ENCODE measurements at places on chromosomes 1 and 21.

- H3K36me3 ChIP-seq: peaks cover 4% of the 10 kb centered on the region
- no peak overlapping the region for H3K27ac ChIP-seq
- DNase-seq: no peak
- no peaks in the 10 kb centered on the region for H3K27me3 ChIP-seq
- peaks cover 13% of the 10 kb centered on the region for H3K4me1 ChIP-seq
- no peak overlapping the region for H3K4me3 ChIP-seq
Measured at GRCh38 chr1:112711041-112711440, 4.1 kb downstream of the PPM1J start.

DNA sequence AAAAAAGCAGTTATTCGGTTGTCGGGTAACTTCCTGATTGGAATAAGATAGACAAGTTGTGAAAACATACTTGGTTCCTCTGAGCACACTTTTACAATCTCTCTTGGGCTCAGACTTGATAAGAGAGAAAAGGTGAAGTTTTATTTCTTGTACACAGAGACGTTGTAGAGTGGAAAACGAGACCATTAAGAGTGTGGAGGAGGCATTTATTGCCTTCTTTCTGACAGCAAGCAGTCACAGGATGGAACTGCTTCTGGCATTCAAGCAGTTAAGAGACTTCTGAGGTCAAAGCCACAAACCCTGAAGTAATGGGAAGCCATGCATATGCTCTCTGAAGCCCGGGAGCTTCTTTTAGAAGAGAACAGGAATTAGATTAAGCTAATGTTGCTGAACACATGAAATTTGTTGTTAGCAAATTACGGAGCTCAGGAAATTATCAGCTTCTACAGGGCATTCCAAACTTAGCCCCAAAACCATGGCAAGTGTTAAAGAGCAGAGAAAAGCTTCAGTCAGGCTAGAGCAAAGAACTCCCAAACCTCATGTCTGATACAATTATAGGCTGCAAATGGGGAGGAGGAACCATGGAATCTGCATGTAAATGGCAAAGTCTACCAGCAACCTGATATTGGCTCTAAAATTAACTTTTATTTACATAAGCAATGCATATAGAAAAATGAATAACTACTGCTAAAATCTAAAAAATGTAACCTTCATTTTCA, 26.0 kb downstream of the S1PR1 start:
- H3K36me3 ChIP-seq: no peaks in the 10 kb centered on the region
- no peaks in the 10 kb centered on the region for H3K27me3 ChIP-seq
- no peak overlapping the region for H3K27ac ChIP-seq
- H3K4me1 ChIP-seq: no peaks in the 10 kb centered on the region
- no peak for DNase-seq

DNA sequence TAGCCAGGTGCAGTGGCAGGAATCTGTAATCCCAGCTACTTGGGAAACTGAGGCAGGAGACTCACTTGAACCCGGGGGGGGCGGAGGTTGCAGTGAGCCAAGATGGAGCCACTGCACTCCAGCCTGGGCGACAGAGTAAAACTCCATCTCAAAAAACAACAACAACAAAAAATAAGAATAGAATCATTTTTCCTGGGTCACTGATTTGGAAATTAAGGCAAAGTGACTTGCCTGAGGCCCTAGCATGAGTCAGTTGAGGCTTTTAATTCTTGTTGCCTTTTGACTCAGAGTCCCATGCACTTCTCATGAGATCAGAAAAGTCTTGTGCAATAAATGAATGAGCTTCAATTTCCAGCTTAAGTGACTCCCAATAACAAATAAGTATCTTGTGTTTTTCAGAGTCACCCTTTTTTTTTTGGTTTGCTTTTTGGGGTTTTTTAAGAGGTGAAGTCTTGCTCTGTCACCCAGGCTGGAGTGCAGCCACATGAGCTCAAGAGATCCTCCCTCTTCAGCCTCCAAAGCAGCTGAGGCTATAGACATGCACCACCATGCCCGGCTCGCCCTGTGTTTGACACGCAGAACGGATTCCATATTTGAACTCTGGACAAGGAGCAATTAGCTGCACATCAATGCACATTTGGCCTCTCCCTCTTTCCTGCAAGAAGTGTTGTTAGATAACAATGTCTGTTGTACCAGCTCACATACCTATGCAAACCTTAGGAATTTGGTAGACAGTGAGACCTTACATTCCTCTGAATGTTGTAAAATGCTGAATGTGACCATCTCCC, 3.4 kb upstream of the PLEKHM2 start:
- H3K4me1 ChIP-seq: no peaks in the 10 kb centered on the region
- no peak for DNase-seq
- no peaks in the 10 kb centered on the region for H3K36me3 ChIP-seq
- no peaks in the 10 kb centered on the region for H3K27me3 ChIP-seq

GRCh38 chr1:36358514-36359084, 27.1 kb downstream of the STK40 start:
- no peak overlapping the region for H3K27ac ChIP-seq
- peaks cover 11% of the 10 kb centered on the region for H3K36me3 ChIP-seq
- H3K27me3 ChIP-seq: no peaks in the 10 kb centered on the region
- DNase-seq: no peak

DNA sequence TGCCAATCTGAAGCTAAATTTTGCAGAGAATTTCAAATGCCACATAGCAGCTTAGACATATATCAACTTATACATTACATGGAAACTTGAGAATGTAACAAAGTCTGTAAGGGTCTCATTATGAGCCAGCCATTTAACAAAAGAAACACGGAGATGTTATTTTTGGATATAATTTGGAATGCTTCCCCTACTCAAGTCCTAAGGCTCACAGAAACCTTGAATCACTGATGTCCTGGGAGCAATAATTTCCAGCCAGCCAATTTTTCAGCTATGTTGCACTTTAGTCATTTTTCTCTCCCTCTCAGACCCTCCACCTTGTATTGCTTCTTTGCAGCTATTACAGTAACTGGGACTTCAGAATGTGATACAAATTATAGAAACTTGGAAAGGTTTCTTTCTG, 56.9 kb downstream of the EIF2B3 start:
- no peak overlapping the region for H3K4me3 ChIP-seq
- H3K27ac ChIP-seq: no peak overlapping the region
- no peaks in the 10 kb centered on the region for H3K36me3 ChIP-seq
- H3K4me1 ChIP-seq: no peaks in the 10 kb centered on the region
- H3K27me3 ChIP-seq: no peaks in the 10 kb centered on the region
- no peak for DNase-seq

- H3K36me3 ChIP-seq: peaks cover 7% of the 10 kb centered on the region
- no peak overlapping the region for H3K4me3 ChIP-seq
Measured at GRCh38 chr1:26754086-26754874, 33.5 kb upstream of the PIGV start.

- H3K4me3 ChIP-seq: no peak overlapping the region
- H3K27me3 ChIP-seq: no peaks in the 10 kb centered on the region
- no peaks in the 10 kb centered on the region for H3K36me3 ChIP-seq
- DNase-seq: no peak
- H3K4me1 ChIP-seq: peaks cover 6% of the 10 kb centered on the region
Measured at GRCh38 chr1:20698195-20698910, 19.5 kb downstream of the KIF17 start.

DNA sequence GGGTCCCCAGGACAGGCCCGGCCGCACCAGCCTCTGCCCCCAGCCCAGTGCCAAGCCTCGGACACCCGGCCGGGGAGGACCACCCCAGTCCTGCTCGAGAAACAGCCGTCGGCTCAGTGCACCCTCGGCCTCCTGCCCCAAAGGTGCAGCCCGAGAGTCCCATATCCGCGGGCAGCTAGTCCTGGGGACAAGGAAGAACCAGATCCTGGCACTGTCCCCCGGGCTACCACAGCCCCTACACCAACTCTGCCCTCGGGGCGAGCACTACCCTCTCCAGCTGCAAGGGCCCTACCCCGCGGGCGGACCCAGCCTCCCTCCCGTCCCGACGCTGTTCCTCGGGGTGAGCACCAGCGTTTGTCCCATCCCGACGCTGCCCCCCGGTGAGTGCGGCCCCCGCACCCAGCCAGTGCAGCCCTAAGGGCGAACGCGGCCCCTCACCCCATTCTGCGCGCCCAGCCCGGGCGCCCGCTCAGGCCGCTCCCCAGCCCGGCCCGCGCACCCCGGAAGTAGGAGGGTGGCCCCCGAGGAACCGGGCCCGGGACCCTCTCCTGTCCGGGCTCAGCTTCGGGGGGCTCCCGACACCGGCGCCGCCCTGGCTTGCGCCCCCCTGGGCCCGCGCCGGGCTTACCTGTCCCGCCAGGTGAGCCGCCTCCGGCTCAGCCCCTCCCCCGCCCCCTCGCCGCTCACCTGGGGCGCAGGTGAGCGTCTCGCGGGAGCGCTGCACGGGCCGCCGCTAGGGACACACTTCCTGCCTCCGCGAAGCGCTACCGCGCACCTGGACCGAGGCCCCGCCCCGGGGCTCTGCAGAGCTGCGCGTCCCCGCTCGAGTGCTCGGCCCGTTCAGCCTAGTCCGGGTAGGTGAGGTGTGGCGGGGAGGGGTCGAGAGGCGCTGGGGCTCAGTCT, at the start of gene KDF1:
Gene KDF1 (minus strand): TSS at position 747 of the 903 bp plus-strand sequence. CDS start 8,088 bp downstream, outside the sequence.
- H3K36me3 ChIP-seq: no peaks in the 10 kb centered on the region
- DNase-seq: peak; percentile 75
- H3K27ac ChIP-seq: no peak within 1 kb of the TSS
- H3K4me3 ChIP-seq: peak within 1 kb of the TSS; percentile 97
- H3K27me3 ChIP-seq: 0 out of 2 replicates have a peak, but pooled peaks cover 1% of the 10 kb centered on the region

DNA sequence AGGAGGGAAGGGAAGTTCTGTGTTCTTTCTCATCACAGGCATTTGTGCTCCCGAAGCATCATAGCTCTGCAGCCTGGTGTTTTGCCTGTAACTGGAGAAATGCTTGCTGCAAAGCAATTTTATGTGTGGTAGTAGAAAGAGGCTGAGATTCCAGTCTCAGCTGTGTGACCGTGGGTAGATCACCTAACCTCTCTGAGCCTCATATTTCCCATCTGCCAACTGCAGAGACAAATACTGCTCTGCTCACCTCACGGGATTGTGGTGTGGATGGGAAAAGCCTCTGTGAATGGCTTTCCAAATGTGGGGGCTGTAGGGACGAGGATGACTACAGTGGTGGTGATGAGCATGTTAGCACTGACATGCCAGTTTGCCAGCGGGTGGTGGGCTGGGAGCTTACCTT, 84.0 kb downstream of the MDM4 start:
- H3K27ac ChIP-seq: no peak overlapping the region
- no peak for DNase-seq
- peaks cover 3% of the 10 kb centered on the region for H3K4me1 ChIP-seq
- H3K36me3 ChIP-seq: no peaks in the 10 kb centered on the region
- no peak overlapping the region for H3K4me3 ChIP-seq

DNA sequence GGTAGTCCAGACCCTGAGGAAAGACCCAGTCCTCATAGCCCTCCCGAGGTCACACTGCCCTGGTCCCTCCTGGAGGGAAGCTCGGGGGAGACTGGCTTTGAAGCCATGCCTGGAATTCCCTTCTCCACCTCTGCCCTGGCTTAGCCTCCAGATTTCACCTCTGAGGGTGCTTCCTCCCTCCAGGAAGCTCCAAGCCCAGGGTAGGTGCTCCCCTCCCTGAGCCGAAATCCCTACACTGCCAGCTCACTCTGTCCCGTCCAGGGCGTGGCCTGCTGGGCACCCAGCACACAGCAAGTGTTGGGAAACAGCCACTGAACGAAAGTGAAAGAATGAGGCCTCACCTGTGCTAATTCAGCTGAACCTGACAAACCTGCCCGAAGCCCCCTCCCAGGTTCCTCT, 6.0 kb upstream of the TNFRSF25 start:
- no peaks in the 10 kb centered on the region for H3K27me3 ChIP-seq
- peaks cover 5% of the 10 kb centered on the region for H3K4me1 ChIP-seq
- no peak for DNase-seq
- no peak overlapping the region for H3K27ac ChIP-seq

DNA sequence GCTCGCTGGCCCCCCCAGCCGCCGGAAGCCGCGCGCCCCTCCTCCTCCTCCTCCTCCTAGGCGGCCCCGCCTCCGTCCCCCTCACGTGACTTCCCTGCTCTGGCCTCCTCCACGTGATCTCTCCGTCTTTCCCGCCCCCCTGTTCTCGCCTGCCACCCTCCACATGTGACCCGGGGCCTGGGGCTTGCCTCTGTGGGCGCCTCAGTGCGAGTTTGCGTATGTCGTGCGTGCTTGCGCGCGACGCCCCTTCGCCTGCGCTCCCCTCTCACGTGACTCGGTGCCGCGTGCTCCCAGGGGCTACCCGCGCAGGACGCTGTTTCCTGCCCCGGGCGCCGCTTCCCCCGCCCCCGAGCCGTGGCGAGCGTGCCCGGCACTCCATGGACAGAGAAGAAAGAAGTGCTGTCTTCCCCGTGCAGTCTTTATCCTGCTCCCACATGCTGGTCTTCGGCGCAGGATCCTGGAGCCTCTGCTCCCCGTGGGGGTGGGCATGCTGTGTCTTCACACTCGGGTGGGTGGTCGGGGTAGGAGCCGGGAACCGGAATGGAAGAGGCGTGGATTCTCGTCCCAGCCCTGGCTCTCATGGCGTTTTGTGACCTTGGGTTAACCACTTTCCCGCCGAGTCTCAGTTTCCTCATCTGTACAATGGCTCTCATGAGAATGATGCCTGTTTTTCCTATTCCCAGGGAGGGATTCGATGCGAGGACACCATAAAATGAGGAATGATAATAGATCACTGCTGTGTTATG, 431 bp upstream of the UBE2Q1 start:
- H3K4me1 ChIP-seq: peaks cover 6% of the 10 kb centered on the region
- no peak overlapping the region for H3K27ac ChIP-seq
- no peaks in the 10 kb centered on the region for H3K27me3 ChIP-seq
- H3K36me3 ChIP-seq: peaks cover 11% of the 10 kb centered on the region
- peak overlapping the region; percentile 55 for H3K4me3 ChIP-seq

GRCh38 chr1:192589813-192590212, 14.2 kb downstream of the RGS1 start:
- H3K36me3 ChIP-seq: no peaks in the 10 kb centered on the region
- no peak overlapping the region for H3K27ac ChIP-seq
- no peak for DNase-seq
- H3K4me3 ChIP-seq: no peak overlapping the region

GRCh38 chr1:200979574-200980451, 43.7 kb downstream of the KIF21B start:
- H3K4me1 ChIP-seq: no peaks in the 10 kb centered on the region
- H3K27me3 ChIP-seq: no peaks in the 10 kb centered on the region
- DNase-seq: peak; percentile 60
- peaks cover 9% of the 10 kb centered on the region for H3K36me3 ChIP-seq
- H3K4me3 ChIP-seq: no peak overlapping the region
- no peak overlapping the region for H3K27ac ChIP-seq

DNA sequence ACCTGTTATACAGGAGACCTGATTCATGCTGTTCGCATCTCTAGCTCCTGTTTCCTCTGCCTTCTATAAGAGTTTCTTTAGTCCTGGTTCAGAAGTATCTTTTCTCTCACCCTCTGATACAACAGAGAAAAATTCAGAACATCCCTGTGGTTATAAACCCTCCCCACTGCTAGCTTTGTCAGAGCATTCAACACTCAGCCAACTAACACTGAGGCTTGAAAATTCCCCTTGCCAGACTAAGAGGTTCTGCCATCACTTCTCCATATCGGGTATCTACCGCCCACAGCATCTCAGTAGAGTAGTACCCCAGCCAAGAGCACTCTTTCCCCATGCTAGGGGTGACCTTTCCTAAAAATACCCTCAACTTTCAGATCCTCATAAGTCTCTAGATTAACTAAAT, 19.6 kb upstream of the PIK3R3 start:
- no peaks in the 10 kb centered on the region for H3K36me3 ChIP-seq
- H3K4me1 ChIP-seq: no peaks in the 10 kb centered on the region
- DNase-seq: no peak
- no peaks in the 10 kb centered on the region for H3K27me3 ChIP-seq

GRCh38 chr1:162093095-162093494, 23.6 kb downstream of the NOS1AP start:
- H3K36me3 ChIP-seq: no peaks in the 10 kb centered on the region
- no peak for DNase-seq
- H3K4me3 ChIP-seq: no peak overlapping the region
- H3K4me1 ChIP-seq: 0 out of 2 replicates have a peak, but pooled peaks cover 1% of the 10 kb centered on the region
- H3K27me3 ChIP-seq: no peaks in the 10 kb centered on the region

- no peak overlapping the region for H3K4me3 ChIP-seq
- DNase-seq: no peak
- H3K27me3 ChIP-seq: no peaks in the 10 kb centered on the region
- no peaks in the 10 kb centered on the region for H3K4me1 ChIP-seq
Measured at GRCh38 chr1:174225499-174226204, 66.3 kb downstream of the RABGAP1L start.

Measured in iPS DF 6.9 (cell line).